Heart left ventricle (tissue), 16 donors: ENCODE measurements at places on chromosomes 16 and 17. TPM values are rescaled to one million over a fixed set of nuclear protein-coding genes. Genes with fewer than 3 reads are reported as not detected.

The KCNH6 gene
- polyA plus RNA-seq, result not detected

The DHX58 gene
- polyA plus RNA-seq, result 4.9 TPM

The TBX4 gene
- polyA plus RNA-seq, result not detected

The TNS4 gene
- not detected for polyA plus RNA-seq

The CNGB1 gene
- polyA plus RNA-seq, result not detected

The CD300E gene
- polyA plus RNA-seq, result 1.1 TPM
